NCI-H1092 treated with DMSO at 0.1 percent for 48 hours (cell line): ENCODE measurements at places on chromosomes 3 and 15.

DNA sequence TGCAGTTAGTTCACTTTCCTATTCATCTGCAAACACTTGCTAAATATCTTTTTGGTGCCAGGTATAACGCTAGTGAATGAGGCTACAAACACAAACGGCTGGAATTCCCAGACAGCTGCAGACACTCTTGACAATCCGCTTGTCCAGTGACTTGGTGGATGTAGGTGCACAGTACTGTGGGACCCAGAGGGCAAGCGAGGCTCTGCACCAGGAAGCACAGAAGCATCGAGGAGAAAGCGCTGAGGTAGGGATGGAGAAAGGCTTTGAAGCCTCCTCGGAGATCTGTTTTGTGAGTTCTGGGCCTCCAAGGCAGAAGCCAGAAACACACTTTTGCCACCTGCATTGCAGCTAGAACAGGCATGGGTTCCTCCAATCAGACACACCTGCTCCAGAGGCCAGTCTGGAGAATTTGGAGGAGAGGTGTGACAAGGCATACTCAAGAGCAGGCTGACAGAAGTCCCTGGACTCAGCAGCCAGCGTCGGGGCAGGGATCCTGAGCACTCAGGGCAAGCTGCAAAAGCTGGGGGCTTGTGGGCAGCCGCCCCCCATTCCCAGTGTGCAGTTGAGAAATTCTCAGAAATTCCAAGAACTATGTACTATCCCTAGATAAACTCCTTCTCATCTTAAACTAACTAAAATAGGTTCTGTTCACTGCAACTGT lies 232.5 kb downstream of the OCA2 start:
- no peak for DNase-seq

- DNase-seq, result no peak
Observed at GRCh38 chr15:99180086-99180963, 69.1 kb downstream of the TTC23 start.

DNA sequence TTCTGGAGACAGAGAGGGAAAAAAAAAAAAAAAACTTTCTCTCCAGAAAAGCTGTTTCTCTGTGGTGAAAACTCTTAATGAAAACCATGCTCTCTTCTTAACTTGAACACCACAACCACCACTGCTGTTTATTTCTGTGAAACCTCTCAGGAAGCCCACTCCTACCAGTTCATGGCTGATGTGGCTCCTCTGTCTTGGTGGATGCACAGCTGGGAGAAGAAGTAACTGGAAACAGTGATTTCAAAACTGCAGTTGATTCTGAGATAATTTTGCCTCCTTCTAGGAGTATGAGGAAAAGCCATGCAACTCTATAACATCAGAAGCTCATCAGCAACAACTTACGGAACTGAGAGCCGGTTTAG lies 40.2 kb upstream of the PYGO1 start:
- no peak for DNase-seq

- DNase-seq, result no peak
Observed at GRCh38 chr3:100023595-100023994, 90.7 kb downstream of the FILIP1L start.

- DNase-seq, result no peak
Observed at GRCh38 chr3:84444726-84445521, 513.9 kb upstream of the CADM2 start.

DNA sequence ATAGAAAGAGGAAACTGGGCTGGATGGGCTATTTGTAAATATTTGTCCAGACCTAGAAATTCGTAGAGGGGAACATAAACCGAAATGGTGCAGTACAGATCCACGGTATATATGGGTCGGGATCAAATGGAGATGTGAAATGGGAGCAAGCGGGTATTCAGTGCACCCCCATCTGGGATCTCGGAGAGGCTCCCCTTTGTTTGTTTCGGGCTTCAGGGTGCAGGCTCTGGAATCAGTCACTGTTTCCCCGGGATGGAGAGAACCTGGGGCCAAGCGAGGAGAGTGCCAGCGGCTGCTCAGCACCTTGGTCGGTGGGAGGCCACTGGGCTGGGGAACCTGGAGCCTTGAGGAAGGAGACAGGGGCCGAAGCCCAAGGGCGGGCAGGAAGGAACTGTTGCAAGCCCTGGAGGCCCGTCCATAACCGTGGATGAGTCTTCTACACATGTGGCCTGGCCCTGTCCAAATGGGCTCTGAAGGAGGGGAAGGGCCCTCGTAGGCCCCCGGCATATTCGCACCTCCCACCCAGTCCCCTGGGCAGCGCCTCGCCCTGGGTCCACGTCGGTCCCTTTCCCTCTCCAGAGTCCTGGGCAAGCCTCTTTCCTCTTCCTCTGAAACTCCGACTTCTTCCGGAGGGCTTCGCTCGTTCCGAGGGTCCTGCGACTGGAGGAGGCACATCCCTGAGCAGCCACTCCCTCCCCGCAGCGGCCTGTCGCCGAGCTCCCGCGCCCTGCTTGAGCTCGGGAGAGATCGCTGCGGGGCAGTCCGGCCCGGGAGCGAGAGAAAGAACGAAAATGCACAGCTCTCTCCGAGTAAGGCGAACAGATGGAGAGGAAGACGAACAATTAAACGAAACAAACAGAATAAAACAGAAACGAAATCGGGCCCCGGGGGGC lies 3.0 kb downstream of the ISL2 start:
- DNase-seq, result no peak

DNA sequence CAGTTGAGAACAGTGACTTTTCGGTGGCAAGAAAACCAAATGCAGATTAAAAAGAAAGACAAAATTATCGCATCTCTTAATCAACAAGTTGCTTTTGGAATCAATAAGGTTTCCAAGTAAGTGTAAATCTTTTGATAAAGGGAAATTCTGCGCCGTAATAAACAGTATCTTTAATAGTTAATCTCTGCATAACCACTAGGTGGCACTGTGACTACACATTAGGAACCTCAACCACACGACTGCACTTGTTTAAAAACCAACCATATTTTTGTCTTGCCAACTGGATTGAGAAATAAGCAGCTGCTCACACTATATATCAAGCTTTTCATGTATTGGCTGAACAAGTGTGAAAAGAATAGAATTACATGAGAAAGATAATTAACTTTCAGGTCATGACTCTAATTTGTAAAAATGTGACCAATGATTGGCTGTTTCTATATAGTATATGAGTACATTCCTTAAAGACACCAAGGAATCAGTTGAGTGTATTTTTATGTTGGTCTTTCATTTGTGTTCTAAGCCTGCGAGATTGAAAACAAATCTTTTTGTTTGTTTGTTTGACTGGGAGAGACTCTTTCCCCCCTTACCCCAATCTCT lies 72.7 kb downstream of the DZIP3 start:
- peak; percentile 72 for DNase-seq

DNA sequence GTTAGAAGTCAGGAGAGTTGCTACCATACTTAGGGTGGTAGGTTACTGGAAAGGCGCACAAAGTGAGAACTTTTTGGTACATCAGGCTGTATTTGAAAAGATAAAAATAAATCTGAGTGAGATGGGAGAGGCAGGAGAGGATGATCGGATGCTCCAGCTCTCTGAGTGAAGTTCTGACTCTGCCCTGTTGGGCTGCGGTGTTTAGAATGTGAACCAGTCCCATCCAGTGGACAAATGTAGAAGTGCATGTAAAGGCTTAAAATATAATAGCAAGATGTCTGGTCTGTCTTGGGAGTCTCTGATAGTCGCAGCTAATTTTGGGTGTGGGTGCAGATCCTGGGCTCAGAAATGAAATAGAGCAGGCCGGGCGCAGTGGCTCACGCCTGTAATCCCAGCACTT lies 30.4 kb downstream of the ACKR2 start:
- DNase-seq, result peak; percentile 43

DNA sequence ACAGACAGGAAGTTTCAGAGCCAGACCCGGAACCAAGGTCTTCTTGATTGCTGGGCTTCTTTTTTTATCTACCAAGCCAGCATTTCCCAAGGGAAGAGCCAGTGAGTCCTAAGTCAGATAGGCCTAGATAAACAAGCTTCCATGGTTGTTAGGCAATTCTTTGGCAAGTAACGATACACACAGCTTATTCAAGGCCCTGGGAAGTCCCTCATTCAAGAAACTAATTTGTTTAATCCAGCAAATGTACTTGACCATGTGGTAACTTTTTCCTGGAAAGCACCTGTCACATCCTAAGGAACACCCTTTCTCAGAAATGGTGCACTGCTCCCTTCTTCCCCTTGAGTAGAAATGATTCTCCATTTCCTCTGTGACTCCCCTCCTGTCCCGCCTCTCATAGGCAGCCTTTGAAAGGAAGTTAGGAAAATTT lies 209.9 kb downstream of the ITPR1 start:
- no peak for DNase-seq

DNA sequence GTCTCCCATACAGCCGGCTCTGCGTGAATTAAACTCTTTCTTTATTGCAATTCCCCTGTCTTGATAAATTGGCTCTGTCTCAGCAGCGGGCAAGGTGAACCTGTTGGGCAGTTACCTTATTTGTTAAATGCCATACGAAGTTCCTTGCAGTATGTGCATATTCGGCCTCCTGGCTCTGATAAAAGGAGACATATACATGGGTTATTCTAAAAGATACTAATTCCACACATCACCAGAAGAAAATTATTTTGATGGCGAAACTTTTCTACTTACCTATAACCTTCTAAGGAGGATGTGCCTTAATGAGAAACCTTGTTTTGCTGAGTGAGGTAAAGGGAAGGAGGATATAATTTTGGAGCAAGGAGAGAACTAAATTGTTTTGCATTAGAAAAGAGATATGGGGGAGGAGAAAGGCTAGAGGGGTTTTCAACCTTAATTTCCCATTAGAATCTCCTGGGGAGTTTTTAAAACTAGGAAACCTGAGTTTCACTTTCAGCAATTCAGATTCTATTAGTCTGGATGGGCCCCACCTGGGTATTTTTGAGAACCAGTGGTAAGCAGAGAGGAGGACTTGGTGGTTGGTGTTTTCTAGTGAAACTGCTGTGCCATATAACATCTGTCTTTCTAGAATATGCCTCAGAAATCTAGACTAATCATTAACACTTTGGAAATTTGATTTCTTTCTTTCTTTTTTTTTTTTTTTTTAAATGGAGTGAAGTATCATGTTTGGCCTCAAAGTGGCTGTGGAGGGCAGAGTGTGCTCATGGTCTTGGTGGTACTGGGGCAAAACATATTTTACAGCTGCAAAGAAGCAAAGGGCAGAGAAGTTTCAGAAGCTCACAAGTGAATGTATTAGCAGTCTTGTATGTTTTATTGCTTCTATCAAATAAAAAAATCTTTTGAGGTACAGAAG lies 23.0 kb downstream of the NANOGP8 start:
- DNase-seq, result no peak

- DNase-seq, result no peak
Observed at GRCh38 chr3:111715911-111716523, 120.9 kb upstream of the ZBED2 start.

GRCh38 chr15:76776480-76776879 lies 128.7 kb downstream of the SCAPER start:
- no peak for DNase-seq

- DNase-seq, result no peak
Observed at GRCh38 chr3:116059421-116060096, 385.7 kb downstream of the LSAMP start.

GRCh38 chr3:134409041-134409440 lies 34.8 kb upstream of the AMOTL2 start:
- DNase-seq, result no peak

DNA sequence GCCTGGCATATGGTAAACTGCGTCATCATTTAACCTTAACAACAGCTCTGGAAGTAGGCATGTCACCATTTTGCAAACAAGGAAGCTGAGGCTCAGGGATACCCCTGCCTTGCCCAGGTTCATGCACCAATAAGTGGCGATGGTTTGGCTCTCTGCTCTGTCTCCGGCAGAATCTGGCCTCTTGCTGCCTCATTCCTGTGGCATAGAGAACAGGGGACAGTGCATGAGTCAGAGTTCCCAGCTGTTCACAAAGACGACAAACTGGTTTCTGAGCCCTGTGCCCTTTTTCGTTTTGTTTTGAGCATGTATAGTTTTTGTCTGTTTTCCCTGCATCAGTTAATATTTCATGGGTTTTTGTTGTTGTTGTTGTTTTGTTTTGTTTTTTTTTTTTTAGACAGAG lies 236.8 kb downstream of the OPA1 start:
- no peak for DNase-seq

- DNase-seq, result peak; percentile 23
Observed at GRCh38 chr15:82919231-82919886, 33.2 kb downstream of the HOMER2 start.

DNA sequence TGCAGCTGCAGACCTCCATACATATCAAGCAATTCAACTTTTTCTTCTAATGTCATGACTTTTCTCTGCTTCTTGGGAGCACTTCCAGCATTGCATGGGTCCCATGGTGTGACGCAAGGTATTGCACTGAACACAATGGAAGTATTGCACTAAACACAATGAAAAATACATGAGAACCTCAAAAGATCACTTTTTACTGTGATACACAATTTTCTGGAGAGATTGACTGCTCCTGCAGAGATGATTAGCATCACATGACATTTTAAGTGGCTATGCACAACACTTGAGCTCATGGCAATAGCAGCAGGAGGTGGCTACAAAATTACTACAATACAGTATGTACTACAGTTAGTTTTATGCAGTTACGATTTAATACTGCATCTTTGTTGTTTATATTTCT lies 113.5 kb upstream of the BHLHE40 start:
- DNase-seq, result peak; percentile 42

GRCh38 chr3:177585271-177585670 lies 388.0 kb upstream of the TBL1XR1 start:
- DNase-seq, result no peak

GRCh38 chr3:13009132-13009945 lies 63.9 kb downstream of the IQSEC1 start:
- no peak for DNase-seq

DNA sequence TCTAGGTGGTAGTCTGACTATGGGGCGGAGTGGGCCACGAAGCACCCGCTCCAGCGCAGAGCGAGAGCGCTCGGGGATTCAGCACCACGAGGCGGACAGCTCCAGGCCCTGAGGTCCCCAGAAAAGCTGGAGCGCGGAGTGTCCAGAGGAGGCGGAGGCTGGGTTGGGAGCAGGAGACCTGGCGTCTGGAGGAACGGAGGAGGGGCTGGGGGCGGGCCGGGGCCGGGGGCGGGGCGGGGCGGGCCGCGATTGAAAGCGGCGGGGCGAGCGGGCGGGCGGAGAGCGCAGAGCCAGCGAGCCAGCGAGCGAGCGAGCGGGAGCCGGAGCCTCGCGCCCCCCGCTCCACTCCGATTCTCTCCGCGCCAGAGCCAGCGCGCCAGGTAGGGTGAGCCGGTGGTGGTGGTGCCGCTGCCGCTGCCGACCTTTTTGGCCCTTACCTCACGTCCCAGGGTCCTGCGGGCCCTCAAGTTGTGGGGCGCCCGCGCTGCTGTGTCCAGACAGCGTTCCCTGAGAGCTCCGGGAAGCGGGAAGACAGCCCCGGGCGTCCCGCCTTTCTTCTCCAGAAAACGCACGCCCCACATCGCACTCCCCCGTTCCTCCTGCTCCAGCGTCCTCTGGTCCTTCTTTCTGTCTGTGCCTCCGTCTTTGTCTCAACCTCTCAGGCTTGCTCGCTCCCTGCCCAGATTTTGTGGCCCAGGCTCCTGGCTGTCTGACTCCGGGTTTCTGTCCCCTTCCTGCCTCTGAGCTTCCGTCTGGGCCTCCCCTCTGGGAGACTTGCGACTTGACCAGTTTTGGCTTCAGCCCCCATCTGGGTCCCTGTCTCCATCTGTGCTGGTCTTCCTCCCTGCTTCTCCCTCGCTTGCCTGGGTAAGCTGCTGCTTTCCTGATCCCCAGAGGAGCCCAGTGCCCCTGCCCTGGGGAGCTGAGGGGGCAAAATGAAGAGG lies at the start of gene GRM2:
GRM2 (plus strand) TSS at position 281 of the 944 bp plus-strand sequence. CDS start 1,916 bp downstream, outside the sequence.
- DNase-seq, result peak; percentile 67
